ENCODE measurements at places on chromosomes 4 and X.

- no peak for DNase-seq
Measured at GRCh38 chr4:97587912-97588311, 555.4 kb downstream of the STPG2 start.

- no peak for DNase-seq
Measured at GRCh38 chrX:38112566-38112965, 106.2 kb downstream of the SYTL5 start.

DNA sequence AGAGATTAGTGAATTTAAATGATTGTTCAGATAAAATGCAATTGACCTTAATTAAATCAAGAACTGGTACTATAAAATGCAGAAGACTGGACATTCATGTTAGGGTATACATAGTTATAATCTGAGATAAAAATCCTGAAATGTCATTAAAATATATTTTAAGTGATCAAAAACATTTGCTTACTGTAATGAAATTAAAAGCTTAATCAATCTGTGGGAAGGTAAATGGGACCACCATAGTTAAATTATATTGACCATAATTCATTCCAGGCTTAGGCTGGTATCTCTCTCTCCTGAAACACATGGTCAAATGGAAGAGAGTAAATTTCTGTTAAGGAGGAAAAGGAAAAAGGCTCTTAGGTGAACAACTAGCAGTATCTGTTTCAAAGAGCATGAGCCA, 474.4 kb downstream of the C4orf33 start:
- no peak for DNase-seq

DNA sequence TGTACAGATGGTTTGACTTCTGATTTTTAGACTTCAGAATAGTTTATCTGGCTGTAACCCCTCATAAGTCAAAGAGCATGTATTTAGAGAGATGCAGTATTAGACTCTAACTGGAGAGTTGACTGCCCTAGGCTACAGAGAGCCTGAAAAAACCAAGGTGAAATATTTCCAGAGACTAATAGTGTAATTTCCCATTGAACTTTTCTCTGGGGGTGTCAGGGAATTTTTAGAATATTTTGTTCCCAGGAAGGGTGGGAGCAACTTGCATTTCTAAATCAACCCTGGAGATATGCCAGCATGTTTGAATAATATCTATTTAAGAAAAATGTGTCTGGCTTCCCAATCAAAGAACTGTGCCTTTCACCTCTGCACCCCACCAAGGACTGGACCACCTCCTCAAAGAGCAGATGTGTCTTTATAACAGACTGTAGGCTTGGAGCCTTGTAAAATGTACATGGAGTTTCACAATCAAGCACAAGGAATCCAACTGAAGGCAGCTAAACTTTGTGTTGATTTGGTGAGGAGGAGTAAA, 2.0 kb downstream of the ANXA3 start:
- no peak for DNase-seq

DNA sequence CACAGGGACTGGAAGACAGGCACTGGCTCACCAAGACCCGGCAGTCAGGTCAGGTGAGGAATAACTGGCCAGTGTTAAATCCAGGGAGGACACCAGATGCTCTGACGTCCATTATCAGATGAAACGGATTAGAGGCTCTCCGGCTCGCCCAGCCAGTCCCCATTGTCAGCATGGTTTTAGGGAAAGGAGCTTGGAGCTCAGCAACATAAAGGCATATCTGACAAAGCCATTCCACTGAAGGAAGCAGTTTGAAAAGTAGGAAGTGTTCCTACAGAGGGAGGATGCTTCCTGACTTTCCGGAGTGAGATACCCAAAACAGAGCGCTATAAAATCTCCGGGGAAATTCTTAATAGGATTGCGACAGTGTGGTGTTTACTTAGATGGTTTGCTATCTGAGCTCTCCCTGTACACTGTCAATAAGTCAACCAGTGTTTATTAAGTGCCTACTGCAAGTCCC, 14.8 kb downstream of the NDNF start:
- DNase-seq = peak; percentile 24

DNA sequence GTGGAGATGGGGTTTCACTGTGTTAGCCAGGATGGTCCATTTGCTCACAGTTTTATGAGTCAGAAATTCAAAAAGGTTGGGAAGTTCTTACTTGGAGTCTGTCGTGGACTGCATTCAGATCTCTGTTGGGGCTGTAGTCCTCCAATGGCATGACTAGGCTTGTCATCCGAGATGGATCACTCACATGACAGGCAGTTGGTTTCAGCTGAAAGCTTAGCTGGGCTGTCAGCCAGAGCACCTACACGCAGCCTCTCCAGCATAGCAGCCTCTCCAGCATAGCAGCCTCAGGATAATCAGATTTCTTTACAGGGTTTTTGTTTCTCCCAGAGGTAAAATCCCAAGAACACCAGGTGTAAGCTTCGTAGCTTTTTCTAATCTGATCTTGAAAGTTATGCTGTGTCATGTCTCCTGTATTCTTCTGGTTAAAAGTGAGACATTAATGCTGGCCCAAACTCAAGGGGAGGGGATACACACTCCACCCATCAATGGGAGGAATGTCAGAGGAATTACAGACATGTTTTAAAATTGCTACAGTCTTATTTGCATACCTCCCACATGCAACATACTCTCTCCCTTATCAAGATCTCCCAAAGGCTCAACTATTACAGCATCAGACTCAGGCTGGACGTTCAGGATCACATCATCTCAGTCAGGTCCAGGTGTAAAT, 31.6 kb upstream of the SOD3 start:
- no peak for DNase-seq

DNA sequence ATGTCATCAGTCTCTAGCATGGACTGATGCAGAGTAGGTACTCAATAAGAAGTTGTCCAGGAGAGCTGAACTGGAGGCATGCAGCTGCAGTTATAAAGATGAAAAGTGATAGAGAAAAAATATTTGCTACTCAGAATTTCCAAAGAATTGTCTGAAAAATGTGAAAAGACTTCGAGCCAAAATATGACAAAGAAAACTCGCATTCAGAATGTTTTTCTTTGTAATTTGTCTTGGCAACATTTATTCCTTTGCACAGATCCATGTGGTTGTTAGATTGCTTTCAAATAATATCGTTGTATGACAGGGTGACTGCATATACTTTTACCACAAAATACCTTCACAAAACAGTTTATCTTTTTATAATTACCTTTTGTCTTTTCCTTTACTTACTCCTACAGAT, 128.0 kb upstream of the SLC4A4 start:
- no peak for DNase-seq

GRCh38 chr4:8046925-8047541, 107.4 kb upstream of the AFAP1 start:
- no peak for DNase-seq

DNA sequence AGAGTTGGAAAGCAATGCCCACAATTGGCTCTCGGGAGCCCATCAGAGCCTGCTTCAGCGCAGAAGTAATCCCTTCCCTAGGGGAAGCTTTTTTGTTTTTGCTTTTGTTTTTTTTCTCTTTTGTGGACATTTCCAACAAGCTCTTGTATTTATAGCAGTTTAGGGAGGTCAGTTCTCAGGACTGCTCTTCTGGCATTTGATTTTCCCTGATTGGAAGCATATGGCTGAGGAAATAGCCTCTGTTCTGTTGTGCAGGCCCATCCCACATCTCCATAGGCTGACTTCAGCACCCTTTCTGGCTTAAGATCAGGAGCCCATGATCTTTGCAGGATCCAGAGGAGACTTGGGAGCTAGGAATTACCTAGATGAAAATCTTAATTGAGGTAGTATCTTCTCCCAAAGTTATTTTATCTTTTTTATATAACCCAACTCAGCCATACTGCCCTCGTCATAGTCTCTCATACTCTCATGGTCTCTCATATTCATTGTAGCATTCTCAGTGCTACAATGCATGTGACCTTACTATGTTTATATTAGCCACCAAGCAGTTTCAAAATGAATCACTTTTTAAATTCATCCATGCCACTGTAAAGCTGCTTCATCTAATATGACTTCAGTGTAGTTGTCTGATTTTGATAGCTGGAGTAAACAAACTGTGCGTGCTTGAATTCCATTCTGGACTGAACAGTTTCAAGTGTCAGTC, 16.7 kb downstream of the PAGE4 start:
- DNase-seq = no peak

- no peak for DNase-seq
Measured at GRCh38 chr4:141170671-141171070, 37.4 kb upstream of the RNF150 start.

DNA sequence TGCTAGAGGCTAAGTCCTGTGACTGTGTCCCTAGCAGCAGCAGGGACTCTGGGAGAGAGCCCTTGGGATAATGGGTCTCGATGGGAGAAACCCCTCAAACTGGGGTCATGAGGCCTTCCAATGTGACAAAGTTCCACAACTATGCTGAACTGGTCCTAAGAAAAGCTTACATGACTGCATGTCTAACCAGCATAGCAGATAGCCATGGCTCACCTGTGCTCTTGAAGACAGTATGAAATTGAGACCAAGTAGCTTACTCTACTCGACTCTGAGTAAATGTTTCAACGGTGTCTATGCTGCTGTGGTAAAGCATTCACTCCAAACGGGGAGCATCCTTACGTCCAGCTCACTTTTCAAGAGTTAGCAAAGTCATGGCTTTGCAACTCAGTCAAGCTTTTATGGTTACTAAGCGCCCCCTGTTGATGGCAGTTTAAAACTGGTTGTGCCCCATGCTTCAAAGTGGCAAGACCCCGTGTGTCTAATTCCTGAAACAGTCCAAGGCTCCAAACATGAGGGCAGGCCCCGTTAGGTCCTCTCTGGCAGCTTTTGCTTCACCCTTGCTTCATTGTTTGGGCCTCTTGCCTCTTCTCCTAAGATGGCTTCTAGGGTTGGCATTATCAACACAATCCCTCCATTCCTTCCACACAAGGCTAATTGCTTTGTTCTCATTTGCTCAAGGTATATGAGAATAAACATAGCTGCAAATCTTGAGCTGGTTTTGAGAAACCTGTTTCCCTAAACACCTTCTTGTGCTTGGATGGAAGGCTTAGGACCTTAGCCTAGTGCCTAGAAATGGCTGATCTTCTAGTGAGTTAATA, 46.6 kb downstream of the CCNG2 start:
- DNase-seq = peak; percentile 95

- DNase-seq = no peak
Measured at GRCh38 chr4:124526331-124526730, 186.2 kb downstream of the ANKRD50 start.

DNA sequence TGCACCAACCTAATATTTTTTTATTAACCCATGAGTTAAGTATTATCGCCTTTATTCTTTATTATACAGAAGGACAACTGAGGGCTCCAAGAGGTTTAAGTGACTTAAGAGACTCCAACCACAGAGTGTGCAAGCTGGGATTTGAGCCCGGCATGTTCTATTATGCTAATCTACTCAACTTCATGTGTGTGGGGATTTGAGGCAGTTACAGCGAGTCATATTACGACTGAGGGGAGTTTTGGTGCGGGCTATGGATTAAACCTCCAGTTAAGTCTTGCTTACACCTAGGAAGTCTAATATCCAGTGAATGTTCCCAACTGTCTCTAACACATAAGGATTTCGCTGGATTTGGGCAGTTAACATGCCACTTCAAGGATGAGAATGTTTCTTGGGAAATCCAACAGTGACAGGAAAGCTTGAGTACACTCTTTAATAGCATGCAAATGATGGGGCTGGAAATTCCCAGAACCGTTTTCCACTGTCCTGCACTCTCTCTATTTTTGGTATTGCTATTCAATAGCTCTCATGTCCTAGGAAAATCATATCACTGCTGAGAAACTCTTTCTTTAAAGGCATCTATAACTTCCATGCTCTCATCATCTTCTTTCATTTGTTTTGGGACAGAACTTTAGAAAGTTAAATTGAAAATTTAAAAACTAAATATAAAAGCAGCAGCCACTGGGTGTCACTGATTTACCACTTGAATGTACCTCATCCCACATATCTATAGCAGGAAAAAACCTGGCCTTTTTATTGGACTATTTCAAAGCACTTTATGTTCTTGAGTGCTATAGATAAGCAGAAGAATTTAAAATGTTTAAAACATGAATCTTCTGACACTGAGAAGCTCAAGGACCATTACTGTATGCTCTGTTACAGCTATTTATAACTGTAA, 165.1 kb upstream of the TTC29 start:
- DNase-seq = no peak

GRCh38 chr4:53532521-53532920, 58.8 kb downstream of the LNX1 start:
- no peak for DNase-seq

DNA sequence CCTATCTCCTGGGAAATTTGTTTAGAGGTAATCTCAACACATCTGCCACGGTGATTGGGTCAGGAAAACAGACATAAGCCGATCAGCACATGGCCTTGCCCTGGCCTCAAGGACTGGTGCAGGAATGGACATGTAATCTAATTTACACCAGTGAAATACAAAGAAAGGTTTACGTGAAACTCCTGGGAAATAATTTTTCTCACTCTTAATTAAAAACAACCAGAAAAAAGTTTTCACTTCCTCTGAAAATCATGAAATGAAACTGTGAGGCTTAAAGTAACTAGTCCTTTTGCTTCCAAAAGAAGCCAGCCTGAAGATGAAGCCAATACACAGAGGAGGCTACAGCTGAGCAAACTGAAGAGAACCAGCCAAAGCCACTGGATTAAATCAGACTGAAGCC, 154.1 kb upstream of the FAM241A start:
- no peak for DNase-seq

GRCh38 chrX:110180928-110181310, 137.0 kb downstream of the AMMECR1 start:
- no peak for DNase-seq

GRCh38 chr4:105236916-105237311, 90.2 kb downstream of the TET2 start:
- no peak for DNase-seq

DNA sequence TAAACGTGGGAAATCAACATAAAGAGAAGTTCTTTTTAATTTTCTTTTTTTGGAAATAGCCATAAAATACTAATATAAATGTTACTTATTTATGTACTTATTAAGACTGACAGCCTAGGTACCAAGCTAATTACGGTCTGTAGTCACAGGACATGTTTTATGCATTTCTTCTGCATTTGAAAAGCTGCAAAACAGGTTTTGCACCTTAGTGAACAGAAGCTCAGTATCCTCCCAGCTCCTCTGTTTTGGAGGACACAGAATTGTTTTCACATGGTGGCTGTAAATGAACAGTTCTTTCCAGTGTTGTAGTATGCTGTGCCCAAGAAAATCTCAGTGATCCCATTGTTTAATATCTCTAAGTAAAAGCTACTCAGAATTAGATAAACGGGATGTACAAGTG, 1788.0 kb upstream of the TENM3 start:
- DNase-seq = peak; percentile 74

DNA sequence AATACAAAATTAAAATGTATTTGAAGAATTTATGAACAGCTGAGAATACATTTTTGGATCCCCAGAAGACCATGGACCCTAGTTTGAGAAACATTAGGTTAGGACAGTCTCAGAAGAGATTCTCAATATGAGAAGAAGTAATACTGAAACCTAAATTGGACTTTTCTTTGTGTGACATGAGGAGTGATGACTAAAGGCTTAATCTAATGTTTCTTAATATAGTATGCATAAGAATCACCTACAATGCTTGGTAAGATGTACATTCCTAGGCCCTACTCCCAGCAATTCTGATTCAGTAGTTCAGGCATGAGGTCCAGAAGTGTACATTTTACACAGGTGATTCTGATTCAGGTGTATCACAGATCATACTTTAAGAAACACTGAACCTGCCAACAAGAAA, 31.6 kb upstream of the HUWE1 start:
- no peak for DNase-seq

GRCh38 chrX:70476934-70477733, 32.5 kb downstream of the DLG3 start:
- peak; percentile 59 for DNase-seq

All from GM23338 (cell line).